ENCODE measurements at places on chromosomes 5 and 9.

DNA sequence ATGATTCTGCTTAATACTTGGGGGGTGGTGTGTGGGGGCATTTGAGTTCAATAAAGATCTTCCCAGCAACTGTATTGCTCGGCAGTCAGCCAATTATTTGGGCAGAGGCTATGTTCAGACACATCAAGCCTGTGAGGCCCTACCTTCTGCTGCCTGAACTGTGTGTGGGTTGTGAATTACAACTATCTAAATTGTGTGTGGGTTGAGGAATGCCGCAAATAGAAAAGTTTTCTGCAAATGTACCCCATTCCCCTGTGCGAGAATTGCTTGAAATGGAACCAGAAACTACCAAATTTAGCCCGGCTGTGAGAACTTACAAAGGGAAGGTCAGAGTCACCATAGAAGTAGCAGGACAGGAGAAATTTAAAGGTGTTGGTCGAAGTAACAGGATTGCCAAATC is 360.0 kb upstream of the PIK3R1 start:
- DNase-seq, result no peak

- peak; percentile 41 for DNase-seq
These were observed 99.8 kb downstream of the EFNA5 start for GRCh38 chr5:107570805-107571531.

- DNase-seq, result no peak
These were observed 66.6 kb downstream of the ANGPTL2 start for GRCh38 chr9:127055745-127056402.

DNA sequence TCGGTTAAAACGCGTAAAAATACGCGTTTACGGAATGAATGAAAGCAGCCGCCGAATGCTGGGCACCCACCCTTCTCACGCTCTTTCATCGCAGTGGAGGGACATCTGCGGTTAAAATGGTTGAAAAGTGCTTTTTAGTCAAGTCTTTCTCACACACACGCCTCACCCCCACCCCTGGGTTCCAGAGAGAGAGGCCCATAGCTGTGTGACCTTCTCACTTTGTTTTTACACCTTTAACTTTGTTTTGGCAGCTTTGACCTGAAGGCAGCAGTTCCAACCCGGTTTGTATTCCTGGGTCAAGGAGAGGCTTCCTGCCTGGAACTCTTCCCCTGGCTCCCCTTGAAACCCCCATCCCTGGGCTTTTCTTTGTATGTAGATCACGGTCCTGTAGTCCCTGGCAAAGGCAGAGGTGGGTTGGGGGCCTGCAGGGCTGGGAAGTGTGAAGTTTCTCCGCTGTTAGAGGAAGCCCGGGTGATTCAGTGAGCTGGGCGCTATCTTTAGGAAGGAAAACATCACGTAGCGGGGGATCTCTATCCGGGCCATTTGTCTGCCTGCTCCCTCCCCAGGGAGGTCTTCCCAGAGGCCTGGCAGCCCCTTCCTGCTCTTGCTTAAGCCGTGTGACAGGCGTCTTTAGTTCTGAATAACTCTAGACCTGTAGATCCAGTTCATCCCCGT is 29.6 kb downstream of the SPRY4 start:
- no peak for DNase-seq

DNA sequence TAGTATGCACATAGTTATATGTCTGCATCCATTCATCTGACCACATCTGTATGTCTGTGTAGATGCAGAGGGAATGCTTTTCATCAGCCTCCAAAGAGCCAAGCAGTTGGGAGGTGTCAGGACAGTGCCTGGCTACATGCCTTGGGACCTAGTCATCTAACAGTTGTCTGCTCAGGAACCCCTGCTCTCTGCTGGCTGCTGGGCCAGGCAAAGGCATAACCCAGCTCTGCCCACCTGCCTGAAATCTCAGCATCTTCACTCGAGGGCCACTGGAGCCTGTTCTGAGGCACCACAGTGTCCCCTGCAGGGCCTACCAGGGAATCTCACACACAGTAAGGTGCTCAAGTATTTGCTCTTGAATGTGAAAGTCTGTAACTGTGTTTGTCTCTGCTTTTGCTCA is 3.7 kb downstream of the C9orf50 start:
- DNase-seq, result no peak

DNA sequence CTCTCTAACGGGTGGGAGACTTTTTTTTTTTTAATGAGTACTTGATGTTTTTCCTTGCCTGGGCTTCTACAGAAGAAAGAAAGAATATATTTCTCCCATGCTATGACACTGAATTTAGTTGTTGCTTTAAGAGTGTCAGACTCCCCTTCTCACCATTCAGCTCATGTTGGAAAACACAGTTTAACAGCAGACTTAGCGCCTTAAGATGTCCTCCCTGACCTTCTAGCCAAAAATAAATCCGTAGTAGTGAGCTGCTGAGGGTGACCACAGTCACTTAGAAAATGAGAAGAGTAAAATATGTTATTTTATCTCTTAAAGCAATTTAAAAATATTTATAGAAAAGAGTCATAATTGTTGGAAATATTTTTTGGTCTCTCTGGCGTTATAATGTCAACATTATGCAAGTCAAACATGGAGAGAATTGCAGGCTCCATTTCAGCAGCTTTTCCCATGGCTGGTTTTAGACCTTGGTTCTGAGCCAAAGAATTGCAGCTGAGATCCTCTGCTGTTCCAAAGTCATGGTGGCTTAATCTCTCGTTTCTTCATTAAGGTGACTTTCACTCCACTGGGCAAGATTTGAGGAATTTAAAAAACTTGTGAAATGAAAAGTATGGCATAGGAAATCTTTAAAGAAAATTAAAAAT is 143.5 kb downstream of the GHR start:
- DNase-seq, result no peak

All from CD4-positive, alpha-beta T cell treated with Interleukin-17A for 1 hour (primary cell).